Epithelial cell of esophagus (primary cell): ENCODE measurements at places on chromosomes 7 and 10.

- DNase-seq, result peak; percentile 77
Observed at GRCh38 chr10:22737587-22737986, 23.2 kb upstream of the PIP4K2A start.

- no peak for DNase-seq
Observed at GRCh38 chr10:93219347-93219746, 145.7 kb downstream of the CYP26A1 start.

GRCh38 chr7:55558962-55559920 lies 13.1 kb downstream of the VOPP1 start:
- no peak for DNase-seq

- no peak for DNase-seq
Observed at GRCh38 chr7:26151096-26151495, 902 bp upstream of the NFE2L3 start.

GRCh38 chr7:118350260-118350659 lies 125.8 kb downstream of the ANKRD7 start:
- DNase-seq, result peak; percentile 17

GRCh38 chr7:139370301-139370942 lies 10.7 kb downstream of the LUC7L2 start:
- DNase-seq, result no peak

DNA sequence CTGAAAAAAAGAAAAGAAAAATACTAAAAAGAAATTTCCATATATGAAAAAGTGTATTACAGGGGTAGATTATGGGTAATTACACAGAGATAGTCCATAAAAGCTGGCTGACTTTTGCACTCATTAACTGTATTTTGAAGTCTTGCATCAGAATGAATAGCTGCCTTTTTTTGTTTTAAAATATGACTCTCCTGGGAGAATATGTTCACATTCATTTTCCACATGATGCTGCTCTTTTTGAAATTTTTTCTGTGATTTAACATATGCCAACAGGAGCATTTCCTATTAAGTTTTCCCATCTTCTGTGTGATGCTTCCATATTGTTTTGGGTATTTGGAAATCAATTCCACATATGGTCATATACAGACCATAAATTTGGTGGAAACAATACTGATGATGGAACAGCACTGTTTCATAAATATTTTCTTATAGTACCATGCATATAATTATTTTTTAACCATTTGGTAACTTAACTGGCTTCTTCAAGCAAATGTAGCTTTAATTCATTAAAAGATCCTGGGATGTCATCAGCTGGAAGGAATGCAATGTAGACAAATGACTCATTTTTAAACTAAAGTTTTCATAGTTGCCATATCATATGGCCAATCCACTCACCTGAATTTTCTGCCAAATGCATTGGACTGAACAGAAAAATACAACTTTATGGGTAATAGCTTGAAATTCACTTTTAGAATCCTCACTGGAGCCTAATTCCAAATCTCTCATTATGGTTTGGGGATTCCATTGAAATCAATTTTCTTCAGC lies 313.9 kb upstream of the GLI3 start:
- peak; percentile 63 for DNase-seq

DNA sequence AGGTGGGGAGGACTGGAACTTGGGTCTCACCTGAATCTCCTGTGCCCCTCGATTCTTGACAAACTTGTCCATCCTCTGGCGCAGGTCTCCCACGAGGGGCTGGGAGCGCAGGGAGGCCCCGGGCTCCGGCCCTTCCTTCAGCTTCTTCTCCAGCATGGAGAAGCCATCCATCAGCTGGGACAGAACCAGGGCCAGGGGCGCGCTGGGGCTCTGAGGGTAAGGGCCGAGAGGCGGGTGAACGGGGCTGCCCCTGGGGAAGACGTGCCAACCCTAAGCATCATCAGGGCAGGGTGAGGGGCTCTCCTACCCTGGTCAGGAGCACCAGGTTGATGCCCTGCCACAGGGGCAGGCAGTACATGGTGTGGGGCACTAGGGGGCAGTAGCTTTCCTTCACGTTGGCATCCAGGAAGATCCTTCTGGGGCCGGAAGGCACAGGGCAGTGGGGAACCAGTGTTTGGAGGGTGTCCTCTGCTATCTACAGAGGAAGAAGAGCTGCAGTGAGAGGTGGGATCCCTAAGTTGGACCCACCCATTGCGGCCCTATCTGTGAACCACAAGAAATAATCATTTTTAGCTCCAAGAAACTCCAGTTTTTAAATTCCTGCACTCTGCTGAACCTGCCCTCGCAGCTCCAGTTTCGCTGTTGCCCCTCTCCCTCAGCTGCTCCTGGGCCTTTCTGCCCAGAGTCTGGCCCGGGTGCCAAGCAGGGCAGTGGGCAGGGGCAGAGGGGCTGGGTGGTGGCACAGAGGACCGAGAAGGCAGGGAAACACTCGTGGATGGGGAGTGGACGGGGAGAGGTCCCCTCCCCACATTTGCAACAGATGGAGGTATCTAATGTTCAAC lies 10.8 kb upstream of the PYROXD2 start:
- peak; percentile 59 for DNase-seq

DNA sequence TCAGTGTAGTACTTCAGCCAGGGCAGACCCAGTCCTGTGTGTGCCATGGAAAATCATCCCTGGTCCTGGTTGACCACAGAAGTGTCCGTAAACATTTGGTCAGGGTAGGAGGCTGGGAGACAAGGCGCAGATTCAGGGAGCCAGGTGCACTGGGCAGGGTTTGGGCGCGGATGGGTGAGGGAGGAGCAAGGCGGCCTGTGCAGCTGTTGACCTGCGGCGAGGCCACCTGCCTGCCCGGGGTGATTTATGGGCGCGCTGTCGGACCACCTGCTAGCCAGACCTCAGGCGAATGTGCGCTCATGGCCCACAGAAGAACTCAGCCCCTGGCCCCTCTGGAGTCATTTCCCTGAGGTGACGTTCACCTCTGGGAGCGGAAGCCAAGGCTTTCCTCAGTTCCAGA lies 6.6 kb downstream of the SFRP5 start:
- no peak for DNase-seq

- no peak for DNase-seq
Observed at GRCh38 chr7:126715076-126715475, 537.7 kb downstream of the GRM8 start.

- DNase-seq, result no peak
Observed at GRCh38 chr7:26865094-26865388, 651 bp upstream of the SKAP2 start.

GRCh38 chr10:77179015-77179695 lies 458.5 kb downstream of the KCNMA1 start:
- peak; percentile 85 for DNase-seq

DNA sequence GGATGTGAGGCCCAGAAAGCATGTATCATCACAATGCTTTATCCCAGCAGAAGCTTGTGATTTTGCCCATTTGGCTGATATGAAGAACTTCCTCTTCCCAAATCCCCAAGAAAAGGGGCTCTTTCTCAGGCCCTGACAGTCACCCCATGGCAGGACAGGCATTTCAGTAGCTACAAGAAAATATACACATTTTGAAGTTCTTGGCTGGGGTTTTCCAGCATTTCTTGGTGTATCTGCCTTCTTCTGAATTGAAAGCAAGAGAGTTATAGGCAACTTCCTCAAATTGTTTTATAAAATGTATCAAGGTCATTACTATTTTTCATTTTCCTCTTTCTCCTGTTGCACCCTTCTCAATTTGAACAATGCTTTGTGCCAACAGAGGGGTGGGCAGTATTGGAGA lies 63.3 kb upstream of the PDLIM1 start:
- DNase-seq, result no peak

DNA sequence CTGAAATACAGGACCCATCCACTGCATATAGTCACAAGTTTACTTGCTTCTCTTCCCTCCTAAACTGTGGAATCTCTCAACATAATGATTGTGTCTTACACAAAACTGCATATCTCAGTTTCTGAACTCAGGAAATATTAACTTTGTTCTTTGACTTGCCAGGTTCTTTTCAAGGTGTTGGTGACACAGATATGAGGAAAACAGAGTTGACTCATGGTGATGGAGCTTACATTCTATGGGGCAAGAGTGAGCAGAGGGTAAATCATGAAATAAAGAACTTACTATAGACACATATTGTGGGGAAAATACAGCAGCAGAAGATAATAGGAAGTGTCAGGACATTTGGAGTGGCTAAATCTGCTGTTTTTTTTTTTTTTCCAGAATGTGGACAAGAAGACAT lies 72.5 kb upstream of the IGFBP3 start:
- DNase-seq, result peak; percentile 75

- DNase-seq, result no peak
Observed at GRCh38 chr10:132209130-132209529, 22.4 kb downstream of the DPYSL4 start.

- no peak for DNase-seq
Observed at GRCh38 chr10:130904676-130905075, 406.8 kb downstream of the TCERG1L start.

DNA sequence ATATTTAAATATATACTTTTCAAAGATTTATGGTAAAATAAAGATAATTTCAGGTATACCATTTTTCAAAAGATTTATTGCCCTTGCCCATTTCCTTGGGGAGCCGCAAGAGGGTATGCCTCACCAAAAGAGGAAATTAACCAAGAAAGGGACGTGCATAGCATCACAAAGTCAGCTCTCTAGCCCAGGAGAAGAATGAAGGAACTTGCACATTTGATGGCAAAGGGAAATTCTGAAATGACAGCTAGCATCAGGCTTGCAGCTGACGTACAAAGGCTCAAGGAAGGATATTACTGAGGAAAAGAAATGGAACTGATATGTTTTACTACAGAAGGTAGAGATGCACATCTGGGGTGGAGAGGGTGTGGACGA lies 93.6 kb upstream of the RSU1 start:
- DNase-seq, result no peak

DNA sequence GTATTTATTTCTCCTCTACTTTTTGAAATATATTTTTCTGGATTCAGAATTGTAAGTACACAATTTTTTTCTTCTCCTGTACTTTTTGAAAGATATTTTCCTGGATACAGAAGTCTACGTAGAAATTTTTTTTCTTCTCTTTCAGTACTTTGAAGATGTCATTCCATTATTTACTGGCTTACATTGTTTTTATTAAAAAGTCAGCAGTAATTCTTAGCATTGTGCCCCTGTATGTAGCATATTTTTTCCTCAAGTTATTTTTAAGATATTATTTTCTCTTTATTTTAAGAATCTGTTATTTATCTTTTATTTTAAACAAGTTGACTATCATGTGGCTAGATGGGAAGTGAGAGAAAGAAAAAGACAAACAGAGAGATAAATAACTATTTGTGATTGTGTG lies 119.0 kb upstream of the NPSR1 start:
- DNase-seq, result no peak

GRCh38 chr7:99000196-99000903 lies 122.0 kb downstream of the TRRAP start:
- DNase-seq, result no peak

GRCh38 chr10:77328272-77328816 lies 309.3 kb downstream of the KCNMA1 start:
- DNase-seq, result peak; percentile 66

DNA sequence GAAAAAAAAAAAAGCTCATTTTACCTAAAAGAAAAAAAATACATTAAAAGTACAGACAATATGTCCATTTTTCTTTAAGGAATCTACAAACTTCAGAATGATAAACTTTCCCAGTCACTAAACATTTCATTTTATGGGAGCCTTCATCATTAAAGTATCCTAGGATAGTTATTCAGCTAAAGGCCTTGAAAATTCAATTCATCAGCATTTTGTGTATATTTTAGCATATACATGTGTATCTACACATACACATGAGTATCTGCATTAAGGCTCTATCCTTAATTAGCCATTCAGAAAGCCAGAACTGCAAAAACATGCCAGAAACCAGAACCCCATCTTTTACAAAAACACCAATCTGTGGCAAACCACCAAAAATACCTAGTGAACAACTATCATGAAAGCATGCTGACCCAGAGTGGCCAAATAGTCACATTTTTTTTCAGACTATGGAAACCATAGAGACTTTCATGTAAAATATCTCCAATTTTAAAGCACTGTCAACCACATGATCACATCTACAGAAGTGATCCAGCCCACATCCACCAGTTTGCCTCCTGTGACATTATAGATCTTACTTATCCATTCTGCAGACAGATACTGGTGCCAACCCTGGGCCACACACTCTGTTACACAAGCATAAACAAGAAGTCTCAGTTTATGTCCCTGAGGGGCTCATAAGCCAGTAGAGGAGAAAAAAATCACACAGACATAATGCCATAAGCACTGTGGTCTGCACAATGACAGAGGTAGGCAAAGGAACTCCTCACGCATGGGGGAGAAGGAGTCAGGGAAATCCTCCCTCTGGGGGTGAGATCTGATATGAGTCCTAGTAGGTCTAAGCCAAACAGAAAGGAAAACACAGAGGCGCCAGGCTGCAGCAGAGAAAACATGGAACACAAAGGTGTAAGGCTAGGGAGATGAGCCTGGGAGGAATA lies 79.2 kb downstream of the SRPK2 start:
- DNase-seq, result no peak

DNA sequence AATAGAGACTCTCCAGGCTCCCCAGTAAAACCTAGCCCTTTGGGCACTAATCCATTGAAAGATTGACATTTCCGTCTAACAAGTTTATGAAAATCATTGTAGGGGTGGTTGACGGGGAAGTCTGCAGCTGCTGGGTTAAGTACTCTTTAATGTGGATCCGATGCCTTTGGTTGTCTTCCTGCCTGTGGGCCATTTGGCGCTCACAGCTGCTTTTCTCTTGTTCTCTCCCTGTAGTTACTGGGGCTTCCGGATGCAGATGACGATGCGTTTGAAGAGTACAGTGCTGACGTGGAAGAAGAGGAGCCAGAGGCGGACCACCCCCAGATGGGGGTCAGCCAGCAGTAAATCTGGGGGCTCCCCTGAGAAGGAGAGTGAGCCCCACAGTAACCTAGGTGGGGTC lies 22.4 kb downstream of the MTURN start:
- no peak for DNase-seq

GRCh38 chr7:88223265-88223664 lies 3.4 kb upstream of the SRI start:
- no peak for DNase-seq

GRCh38 chr10:99573790-99574189 lies 41.0 kb downstream of the NKX2-3 start:
- DNase-seq, result peak; percentile 40

DNA sequence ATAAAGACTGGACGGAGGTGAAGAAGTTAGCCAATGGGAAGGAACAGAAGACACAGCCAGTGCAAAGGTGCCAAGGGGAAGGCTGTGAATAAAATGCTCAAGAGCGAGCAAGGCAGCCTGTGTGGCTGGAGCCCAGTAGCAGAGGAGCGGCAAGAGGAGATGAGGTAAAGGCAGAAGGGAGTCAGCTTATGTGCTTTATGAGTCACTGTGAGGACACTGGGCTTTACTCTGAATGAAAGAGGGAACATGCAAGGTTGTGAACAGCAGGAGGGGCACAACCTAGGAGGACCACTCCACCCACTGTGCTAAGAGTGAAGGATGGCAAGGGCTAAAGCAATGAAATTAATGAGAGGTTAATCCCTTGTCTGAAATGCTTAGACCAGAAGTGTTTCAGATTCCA lies 129.0 kb upstream of the ODAD2 start:
- peak; percentile 17 for DNase-seq

DNA sequence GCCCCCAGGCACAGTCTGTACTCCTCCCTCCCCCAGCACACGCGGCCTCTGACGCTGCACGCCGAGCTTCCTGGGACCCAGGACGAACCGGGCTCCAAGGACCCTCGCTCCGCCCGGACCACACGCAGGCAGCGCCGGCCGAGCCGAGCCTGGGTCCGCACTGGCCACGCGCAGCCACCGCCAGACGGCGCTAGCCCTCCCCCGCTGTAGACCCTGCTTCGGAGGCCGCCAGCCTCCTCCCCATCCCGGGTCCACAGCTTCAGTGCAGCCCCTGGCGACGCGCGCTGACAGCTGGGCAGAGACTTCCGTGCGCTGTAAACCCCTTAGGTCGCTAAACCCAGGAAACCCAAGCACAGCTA lies 936 bp upstream of the TCERG1L start:
- DNase-seq, result no peak
